ENCODE measurements at places on chromosomes 1 and 21.

- no peaks in the 10 kb centered on the region for H3K27me3 ChIP-seq
- DNase-seq: no peak
- H3K4me1 ChIP-seq: peaks cover 26% of the 10 kb centered on the region
- H3K27ac ChIP-seq: no peak overlapping the region
- H3K36me3 ChIP-seq: no peaks in the 10 kb centered on the region
Measured at GRCh38 chr1:163173121-163173520, 29.6 kb downstream of the RGS5 start.

GRCh38 chr1:5514527-5515183 is 477.6 kb downstream of the NPHP4 start:
- peaks cover 7% of the 10 kb centered on the region for H3K27me3 ChIP-seq
- peak; percentile 78 for DNase-seq
- H3K4me1 ChIP-seq: no peaks in the 10 kb centered on the region
- no peak overlapping the region for H3K4me3 ChIP-seq

DNA sequence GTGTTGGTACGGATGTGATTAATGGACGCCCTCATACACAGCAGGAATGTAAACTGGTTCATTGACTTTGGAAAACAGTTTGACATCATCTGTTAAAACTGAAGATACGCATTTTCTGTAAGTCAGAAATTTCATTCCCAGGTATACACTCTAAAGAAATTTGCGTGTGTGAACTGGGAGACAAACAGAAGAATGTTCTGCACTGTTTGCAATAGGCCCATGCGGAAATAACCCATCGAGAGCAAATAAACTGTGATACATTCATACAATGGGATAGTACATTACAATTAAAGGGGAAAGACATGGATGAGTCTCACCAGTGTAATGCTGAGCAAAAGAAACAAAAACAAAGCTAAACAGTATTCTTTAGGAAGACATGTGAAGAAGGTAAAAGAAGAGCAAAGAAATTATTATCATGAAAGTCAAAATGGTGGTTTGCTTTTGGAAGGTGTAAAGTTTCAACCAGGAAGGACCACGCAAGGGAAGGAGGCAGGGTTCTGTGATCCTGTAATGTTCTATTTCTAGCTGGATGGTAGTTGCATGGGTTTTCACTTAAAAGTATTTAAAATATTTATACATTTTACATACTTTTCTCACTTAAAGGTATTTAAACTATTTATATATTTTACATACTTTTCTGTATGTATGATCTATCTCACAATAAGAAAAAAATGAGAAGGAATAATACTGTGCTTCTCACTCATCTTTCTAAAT is 30.3 kb downstream of the INTS7 start:
- H3K4me3 ChIP-seq: no peak overlapping the region
- no peak for DNase-seq
- peaks cover 8% of the 10 kb centered on the region for H3K36me3 ChIP-seq
- H3K4me1 ChIP-seq: no peaks in the 10 kb centered on the region

- H3K27me3 ChIP-seq: no peaks in the 10 kb centered on the region
- H3K4me1 ChIP-seq: peaks cover 15% of the 10 kb centered on the region
- H3K4me3 ChIP-seq: no peak overlapping the region
- no peaks in the 10 kb centered on the region for H3K36me3 ChIP-seq
- no peak for DNase-seq
Measured at GRCh38 chr1:115710859-115711624, 57.5 kb downstream of the CASQ2 start.

DNA sequence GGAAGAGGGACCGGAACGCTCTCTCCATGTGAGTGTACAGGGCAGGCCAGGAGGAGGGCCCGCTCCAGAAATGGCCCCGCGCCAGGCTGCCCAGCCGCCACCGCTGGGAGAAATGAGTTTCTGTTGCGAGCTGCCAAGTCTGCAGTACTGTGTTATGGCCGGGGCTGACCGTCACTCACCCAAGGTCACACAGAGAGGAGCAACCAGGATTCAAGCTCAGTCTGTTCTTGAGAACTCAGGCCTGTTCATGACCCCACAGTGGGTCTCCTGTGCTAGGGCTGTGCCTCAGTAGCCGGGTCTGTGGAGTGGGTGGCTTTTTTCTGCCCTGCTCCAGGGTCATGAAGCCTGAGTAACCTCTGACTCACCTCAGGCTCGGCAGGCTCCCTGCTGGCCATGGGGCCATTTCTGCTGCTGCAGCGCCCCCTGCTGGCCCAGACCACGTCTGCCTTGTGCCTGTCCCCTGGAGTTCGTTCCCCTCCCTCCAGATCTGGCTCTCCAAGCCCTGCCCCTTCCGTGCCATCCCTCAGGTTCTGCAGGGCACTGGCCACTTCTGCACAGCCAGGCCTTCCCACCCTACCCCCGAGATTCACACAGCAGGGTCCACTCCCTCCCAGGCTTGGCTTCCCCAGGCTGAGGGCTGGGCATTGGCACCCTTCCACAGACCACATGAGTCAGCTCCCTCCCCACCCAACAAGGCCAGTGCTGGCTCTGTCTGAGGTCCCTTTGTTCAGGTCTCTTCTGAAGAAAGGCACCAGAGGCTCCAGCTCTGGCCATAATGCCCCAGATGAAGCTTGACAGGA is 51.8 kb downstream of the EDN2 start:
- peaks cover 33% of the 10 kb centered on the region for H3K4me1 ChIP-seq
- DNase-seq: peak; percentile 94
- H3K36me3 ChIP-seq: no peaks in the 10 kb centered on the region

GRCh38 chr1:93701629-93702028 is 20.0 kb upstream of the BCAR3 start:
- H3K27me3 ChIP-seq: no peaks in the 10 kb centered on the region
- DNase-seq: no peak
- no peak overlapping the region for H3K4me3 ChIP-seq
- H3K27ac ChIP-seq: no peak overlapping the region

GRCh38 chr1:30749691-30750583 is 7.6 kb downstream of the LAPTM5 start:
- H3K4me1 ChIP-seq: peaks cover 42% of the 10 kb centered on the region
- H3K4me3 ChIP-seq: no peak overlapping the region
- no peak for DNase-seq
- no peaks in the 10 kb centered on the region for H3K36me3 ChIP-seq

DNA sequence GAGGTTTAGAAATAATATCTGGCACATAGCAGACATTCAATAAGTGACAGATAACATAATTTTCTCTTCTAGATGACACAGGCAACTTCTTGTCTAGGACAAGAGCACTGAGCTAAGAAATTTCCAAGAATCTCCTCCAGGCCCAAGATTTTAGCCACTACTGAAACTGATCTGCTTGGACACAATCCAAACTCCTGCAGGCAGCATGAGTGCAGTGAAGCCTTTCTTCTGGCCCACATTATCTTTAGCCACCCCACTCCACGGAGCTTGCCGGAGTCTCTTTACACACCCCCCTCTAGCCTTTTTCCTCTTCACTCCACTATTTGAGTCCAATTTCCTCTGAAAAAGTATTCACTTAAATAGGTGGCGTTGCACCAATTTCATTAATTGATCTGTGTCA is 142.9 kb upstream of the DUSP10 start:
- DNase-seq: no peak
- no peak overlapping the region for H3K4me3 ChIP-seq
- H3K4me1 ChIP-seq: peaks cover 11% of the 10 kb centered on the region
- H3K27ac ChIP-seq: no peak overlapping the region
- no peaks in the 10 kb centered on the region for H3K36me3 ChIP-seq

GRCh38 chr21:17387030-17387617 is 125.7 kb upstream of the CXADR start:
- peaks cover 18% of the 10 kb centered on the region for H3K4me1 ChIP-seq
- H3K27me3 ChIP-seq: peaks cover 2% of the 10 kb centered on the region
- H3K4me3 ChIP-seq: no peak overlapping the region
- DNase-seq: peak; percentile 14
- no peak overlapping the region for H3K27ac ChIP-seq

- no peaks in the 10 kb centered on the region for H3K27me3 ChIP-seq
- H3K4me1 ChIP-seq: no peaks in the 10 kb centered on the region
- no peak overlapping the region for H3K4me3 ChIP-seq
Measured at GRCh38 chr1:55353707-55354620, 138.8 kb upstream of the USP24 start.

DNA sequence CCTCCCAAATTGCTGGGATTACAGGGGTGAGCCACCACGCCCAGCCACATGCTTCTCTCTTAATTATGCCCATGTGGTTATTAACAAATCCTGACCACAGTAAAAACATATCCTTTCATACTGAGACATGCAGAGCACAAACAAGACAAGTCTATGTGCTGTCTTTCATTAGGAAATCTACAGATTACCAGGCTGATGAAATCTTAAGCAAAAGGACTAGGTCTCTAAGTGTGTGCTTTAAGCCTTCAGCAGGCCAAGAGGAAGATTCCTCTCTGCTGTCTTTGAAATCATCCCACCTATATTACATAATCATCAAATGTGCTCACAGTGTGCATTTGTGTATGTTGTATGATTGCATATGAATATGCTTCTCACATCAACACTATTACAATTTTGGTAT is 419.3 kb downstream of the KCTD3 start:
- peaks cover 9% of the 10 kb centered on the region for H3K4me1 ChIP-seq
- no peaks in the 10 kb centered on the region for H3K36me3 ChIP-seq
- no peak overlapping the region for H3K4me3 ChIP-seq
- H3K27ac ChIP-seq: no peak overlapping the region
- H3K27me3 ChIP-seq: no peaks in the 10 kb centered on the region
- no peak for DNase-seq

GRCh38 chr1:37628026-37628556 is 6.6 kb downstream of the RSPO1 start:
- no peak overlapping the region for H3K4me3 ChIP-seq
- peaks cover 14% of the 10 kb centered on the region for H3K27me3 ChIP-seq
- H3K27ac ChIP-seq: no peak overlapping the region

GRCh38 chr1:19065526-19066247 is 109.2 kb upstream of the IFFO2 start:
- H3K27ac ChIP-seq: no peak overlapping the region
- no peak overlapping the region for H3K4me3 ChIP-seq
- no peaks in the 10 kb centered on the region for H3K4me1 ChIP-seq
- peaks cover 5% of the 10 kb centered on the region for H3K36me3 ChIP-seq
- no peak for DNase-seq

DNA sequence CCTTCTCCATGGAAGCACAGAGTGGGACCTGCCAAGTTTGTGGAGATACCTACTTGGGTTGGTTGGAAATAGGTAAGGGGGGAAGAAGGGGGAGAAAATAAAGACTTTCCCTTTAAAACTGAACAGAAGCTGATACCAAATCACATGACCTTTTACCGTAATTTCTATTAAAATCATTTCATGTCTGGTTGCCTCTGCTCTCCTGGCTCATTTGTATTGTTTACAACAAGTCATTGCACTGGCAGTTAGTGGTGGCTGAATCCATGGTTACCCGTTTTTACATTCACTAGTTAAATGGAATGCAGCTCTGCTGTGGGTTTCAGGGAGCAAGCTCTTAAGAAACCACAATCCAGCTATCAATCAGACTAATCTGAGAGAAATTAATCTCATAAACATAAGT is 353.7 kb upstream of the ESRRG start:
- H3K27ac ChIP-seq: no peak overlapping the region
- H3K4me1 ChIP-seq: peaks cover 5% of the 10 kb centered on the region
- H3K27me3 ChIP-seq: no peaks in the 10 kb centered on the region
- no peak for DNase-seq

DNA sequence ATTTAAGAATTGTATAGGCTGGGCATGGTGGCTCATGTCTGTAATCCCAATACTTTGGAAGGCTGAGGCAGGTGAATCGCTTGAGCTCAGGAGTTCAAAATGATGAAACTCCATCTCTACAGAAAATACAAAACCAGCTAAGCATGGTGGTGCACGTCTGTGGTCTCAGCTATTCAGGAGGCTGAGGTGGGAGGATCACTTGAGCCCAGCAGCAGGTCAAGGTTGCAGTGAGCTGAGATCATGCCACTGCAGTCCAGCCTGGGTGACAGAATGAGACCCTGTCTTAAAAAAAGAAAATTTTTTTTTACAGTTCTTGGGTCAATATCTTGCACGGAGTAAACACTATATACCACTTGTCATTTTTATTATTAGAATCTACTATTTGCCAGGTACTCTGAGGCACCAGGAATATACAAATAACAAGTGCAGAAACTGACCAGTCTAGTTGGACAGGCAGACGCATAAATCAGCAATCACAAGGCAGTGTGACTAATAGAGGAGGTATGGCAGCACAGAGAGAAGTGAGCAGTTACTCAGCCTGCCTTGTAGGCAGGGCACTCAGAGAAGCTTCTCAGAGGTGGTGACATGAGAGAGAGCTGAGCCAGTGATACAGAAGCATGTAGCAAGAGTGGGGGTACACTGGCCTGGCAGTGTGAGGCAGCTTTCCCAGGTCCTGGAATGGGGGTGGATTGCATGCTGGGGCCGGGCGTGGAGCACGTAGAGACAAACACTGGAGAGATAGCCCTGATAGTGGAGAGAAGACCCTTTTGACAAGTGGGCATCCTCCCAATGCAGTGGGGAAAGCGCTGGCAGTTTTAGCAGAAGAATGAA is 8.0 kb downstream of the PHLDA3 start:
- H3K36me3 ChIP-seq: peaks cover 16% of the 10 kb centered on the region
- no peak overlapping the region for H3K27ac ChIP-seq
- H3K4me1 ChIP-seq: peaks cover 35% of the 10 kb centered on the region
- no peak overlapping the region for H3K4me3 ChIP-seq
- H3K27me3 ChIP-seq: no peaks in the 10 kb centered on the region

DNA sequence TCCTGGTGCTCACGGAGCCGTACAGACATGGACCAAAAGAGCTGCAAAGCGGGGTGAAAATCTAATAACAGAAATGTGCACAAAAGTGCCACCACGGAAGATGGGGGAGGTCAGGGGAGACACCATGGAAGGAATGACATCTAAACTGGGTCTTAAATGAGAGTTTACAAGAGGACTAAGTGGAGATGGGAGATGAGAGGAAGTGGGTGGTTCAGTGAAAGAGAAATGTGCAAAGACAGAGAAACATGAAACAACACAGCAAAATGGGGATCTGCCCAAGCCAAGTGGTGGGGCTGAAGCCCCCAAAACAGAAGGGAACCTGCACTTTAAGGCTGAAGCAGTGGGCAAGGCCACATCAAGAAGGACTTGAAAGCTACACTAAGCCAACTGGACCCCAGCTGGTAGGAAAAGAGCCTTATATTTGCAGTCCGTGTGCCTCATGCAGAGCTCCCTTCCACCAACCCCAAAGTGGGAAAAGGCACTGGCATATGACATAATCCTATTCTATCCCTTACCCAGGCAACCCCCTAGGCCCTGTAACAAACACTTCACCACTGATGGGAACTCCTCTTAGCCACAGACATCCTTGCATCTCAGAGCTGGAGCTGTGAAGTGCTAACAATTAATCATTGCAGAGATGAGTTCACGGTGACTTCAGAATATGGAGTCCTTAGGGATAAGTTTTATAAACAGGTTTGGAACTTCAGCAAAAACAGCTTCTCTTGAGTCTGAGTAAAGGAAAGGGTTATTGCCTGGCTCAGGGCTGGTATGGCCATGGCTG is 198.6 kb upstream of the EDN2 start:
- no peak for DNase-seq
- no peak overlapping the region for H3K4me3 ChIP-seq
- no peaks in the 10 kb centered on the region for H3K36me3 ChIP-seq
- H3K27ac ChIP-seq: no peak overlapping the region
- H3K4me1 ChIP-seq: 0 out of 2 replicates have a peak, but pooled peaks cover 4% of the 10 kb centered on the region
- no peaks in the 10 kb centered on the region for H3K27me3 ChIP-seq

GRCh38 chr21:44823179-44823660 is 5.4 kb upstream of the SUMO3 start:
- H3K4me3 ChIP-seq: no peak overlapping the region
- no peaks in the 10 kb centered on the region for H3K4me1 ChIP-seq
- no peak for DNase-seq
- peaks cover 44% of the 10 kb centered on the region for H3K36me3 ChIP-seq
